ENCODE measurements at places on chromosomes 13 and 19.

GRCh38 chr13:40440990-40441820, 225.2 kb downstream of the FOXO1 start:
- DNase-seq, result no peak

GRCh38 chr13:55577847-55578210, 1562.9 kb upstream of the PRR20A start:
- no peak for DNase-seq

GRCh38 chr13:29508130-29508875, 87.2 kb downstream of the SLC7A1 start:
- peak; percentile 81 for DNase-seq

GRCh38 chr19:5472286-5472685, 17.1 kb downstream of the ZNRF4 start:
- no peak for DNase-seq

DNA sequence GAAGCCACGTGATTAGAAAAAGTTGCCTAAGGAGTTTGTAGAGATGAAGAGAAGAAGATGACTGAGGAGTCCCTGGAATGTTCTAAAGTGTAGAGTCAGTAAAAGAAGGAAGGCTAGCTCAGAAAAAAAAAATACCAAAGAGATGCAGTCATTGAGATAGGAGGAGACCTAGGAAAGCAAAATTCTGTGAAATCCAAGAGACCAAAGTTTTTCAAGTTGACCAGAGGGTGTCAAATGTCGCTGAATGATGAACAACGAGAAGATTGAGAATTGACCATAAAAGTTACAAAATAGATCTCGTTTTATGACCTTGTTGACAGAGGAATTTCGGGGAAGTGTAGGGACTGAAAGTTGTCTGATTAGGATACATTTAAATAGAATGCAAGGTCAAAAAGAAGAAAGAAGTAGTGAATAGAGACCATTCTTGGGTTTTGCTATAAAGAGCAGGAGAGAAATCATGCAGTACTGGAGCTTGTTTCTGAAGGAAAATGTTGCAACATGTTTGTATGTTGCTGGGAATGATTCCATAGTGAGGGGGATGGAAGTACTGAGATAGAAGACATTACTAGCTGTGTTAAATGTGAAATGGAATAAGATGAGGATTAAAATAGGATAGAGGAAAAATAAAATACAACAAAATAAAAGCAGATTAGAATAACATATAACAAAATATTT, 30.2 kb upstream of the HTR2A start:
- peak; percentile 9 for DNase-seq

DNA sequence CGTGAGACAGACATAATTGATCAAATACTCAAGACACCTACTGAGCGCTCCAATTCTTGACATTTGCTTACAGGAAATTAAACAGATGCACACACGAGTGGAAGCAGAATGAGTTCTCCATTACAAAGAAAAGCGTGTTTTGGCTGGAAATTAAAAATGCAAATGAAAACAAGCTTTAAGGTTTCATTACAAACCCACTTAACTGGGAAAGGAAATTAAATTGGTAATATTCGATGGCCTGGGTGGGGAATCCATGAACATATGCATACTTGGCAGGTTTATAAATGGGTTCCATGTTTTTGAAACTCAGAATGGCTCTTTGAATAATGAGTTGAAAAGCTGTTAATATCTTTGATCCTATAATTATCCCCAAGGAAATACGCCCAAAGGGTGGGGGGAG, 178.0 kb downstream of the IER2 start:
- DNase-seq, result no peak

DNA sequence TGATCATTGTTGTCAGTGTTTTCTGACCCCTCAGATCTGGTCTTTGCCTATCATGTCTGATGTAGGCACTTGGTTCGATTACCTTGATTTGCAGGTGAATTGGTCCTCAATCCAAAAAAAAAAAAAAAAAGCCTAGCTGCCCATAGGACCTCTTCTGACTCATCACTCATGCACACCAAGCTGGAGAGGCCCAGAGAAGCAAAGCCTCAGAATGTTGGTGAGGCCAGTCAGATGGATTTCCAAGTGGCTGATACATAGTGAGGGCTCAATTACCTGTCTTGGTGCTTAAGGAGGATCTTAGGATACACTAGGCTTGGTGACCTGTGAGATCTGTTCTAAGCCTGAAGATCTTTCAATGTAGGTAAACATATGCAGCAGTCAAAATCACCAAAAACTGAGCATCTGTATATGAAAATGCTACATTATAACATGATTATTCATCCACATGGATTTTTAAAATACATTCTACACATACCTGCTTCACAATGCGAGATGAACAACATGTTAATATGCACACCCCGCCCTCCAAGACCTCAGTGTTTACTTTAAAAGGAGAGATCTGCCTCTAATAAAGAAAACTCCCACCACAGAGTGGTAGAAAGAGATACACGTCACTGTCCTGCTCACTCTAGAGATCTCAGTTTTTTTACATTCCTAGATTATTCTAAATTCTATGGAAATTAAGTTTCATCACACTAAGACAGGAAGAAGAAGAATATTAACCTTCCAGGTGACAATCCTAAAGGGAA, 79.9 kb upstream of the RAP2A start:
- no peak for DNase-seq

- DNase-seq, result no peak
Measured at GRCh38 chr13:110045202-110045601, 258.8 kb upstream of the IRS2 start.

DNA sequence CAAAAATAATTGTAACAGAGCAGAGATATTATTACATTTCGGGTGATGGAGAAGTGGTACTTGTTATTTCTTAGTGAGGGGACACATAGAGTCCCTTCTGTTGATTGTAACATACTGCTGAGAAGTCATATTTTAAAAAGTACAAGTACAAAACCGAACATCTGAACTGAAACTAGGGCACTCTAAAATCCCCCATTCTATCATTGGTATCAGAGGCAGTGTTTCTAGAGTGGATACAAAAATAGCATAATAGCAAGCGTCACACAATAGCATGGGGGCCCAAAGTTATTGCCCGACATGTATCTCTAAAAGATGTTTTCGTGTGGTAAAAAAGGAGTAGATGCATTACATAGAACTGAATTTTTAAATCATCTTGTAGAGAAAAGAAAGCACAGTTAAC, 502.1 kb upstream of the SLC10A2 start:
- DNase-seq, result no peak

GRCh38 chr13:94886191-94886590, 173.8 kb upstream of the SOX21 start:
- peak; percentile 3 for DNase-seq

GRCh38 chr19:37936166-37936565, 29.2 kb downstream of the SIPA1L3 start:
- DNase-seq, result no peak

DNA sequence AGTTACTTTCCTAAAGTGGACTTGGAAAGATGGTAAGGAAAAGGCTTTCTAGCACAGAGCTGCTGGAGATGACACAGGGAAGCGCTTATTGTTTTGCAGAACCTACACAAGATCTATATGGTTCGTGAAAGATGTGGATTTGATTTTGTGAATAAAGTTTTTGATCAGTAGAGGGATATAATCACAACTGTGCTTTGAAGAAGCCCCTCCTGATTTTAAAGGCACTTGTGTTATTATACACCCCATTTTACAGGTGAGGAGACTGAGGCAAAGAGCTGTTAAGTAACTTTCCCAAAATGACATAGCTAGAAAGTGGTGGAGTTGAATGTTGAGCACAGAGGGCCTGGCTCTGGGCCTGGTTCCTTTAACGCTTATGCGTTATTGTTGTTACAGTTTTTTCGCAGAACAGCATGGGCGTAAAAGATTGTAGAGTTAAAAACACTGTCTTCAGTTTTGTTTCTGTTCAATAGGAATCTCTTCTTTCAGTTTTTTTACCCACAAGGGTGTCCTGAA, 1.4 kb downstream of the TDRD3 start:
- peak; percentile 3 for DNase-seq

DNA sequence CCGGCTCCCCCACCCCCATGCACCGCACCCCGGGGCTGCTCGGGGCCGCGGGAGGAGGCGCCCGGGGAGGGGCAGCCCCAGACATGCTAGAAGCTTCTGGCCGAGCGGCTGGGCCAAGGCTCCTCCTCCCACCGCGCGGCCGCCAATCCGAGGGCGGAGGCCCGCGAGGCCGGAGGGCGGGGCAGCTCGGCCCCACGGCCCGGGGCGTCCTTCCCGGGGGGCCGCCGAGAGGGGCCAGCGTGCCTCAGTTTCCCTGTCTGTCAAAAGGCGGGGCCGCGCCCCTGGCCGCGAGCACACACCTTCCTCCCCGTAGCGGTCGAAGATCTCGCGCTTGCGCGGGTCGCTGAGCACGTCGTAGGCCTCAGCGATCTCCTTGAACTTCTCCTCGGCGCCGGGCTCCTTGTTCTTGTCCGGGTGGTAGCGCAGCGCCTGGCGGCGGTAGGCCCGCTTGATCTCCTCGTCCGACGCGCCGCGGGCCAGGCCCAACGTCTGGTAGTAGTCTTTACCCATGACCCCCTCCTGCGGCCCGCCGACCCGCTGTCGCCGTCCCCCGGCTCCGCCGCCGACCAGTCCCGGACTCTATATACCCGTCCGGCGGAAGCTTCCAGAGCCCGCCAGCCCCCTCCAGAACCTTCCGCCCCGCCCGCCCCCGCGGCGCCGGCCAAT, at the start of gene DNAJB1:
Gene DNAJB1 (minus strand): TSS at position 558 of the 666 bp plus-strand sequence. CDS start 48 bp downstream, at position 510.
- peak; percentile 82 for DNase-seq

DNA sequence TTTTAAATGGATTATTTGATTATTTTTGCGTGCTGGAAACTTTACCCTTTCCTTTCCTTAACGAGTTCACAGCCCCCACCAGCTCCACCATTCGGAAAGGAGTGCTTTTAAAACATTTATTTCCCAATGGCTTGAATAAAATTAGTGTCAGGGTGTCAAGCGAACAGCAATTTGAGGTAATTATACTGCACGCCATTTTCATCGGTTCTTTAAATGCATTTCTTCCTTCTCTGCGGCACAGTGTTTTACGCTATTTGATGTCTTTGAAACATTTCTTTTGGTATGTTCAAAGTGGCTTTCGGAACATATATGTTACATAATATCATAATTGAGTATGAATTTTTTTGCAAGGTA, 309 bp upstream of the SLITRK1 start:
- no peak for DNase-seq

- no peak for DNase-seq
Measured at GRCh38 chr13:59176775-59177174, 987.0 kb downstream of the DIAPH3 start.

GRCh38 chr19:56162258-56162657, 13.6 kb upstream of the GALP start:
- DNase-seq, result peak; percentile 54

DNA sequence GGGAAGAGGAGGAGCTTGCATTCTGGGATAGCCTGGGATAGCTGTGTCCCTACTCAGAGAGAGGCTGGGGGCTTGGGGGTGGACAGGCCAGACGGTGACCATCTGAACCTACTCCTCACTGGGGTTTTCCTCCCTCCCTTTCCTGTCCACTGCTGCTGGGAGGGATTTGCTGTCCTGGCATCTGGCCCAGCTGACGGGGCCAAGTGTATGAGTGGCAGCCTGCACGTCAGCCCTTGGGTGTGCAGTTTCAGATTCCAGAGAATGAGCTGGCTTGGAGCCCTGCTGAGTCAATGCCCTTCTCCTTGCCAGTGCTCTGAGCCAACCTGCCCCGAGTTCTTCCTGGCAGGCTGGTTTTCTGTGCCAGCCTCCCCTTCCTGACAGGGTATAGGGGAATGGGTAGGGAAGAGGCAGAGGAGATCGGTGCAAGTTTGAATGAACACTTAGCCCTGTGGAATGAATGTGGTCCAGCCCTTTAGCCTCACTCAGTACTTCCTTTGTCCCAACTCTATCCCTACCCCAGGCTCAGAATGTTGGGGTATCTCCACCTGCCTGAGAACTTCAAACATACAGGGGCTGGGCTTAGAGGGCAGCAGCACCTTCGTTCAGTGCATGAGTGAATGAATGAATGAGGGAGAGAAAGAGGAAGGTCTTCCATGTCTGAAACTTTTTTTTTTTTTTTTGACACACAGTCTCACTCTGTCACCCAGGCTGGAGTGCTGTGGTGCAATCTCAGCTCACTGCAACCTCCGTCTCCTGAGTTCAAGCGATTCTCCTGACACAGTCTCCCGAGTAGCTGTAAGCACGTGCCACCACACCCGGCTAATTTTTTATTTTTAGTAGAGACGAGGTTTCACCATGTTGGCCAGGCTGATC, 1.8 kb upstream of the ANGPTL4 start:
- DNase-seq, result peak; percentile 99

DNA sequence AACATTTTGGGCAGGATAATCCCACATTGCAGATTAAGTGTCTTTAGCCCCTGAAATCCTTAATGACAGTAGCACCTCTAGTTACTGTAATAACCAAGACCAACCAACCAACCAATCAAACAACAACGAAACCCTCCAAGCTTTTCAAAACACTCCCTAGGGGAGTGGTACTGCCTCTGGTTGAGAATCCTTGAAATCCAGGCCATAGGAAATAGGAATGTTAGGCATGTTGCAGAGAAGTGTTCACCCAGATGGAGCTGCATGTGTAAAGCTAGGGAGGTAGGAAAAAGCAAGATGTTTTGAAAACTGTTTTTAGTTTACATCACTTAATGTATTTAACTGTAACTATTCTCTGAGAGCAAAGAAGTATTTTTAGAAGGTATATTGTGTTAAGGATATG, 4.5 kb downstream of the LACC1 start:
- DNase-seq, result no peak

DNA sequence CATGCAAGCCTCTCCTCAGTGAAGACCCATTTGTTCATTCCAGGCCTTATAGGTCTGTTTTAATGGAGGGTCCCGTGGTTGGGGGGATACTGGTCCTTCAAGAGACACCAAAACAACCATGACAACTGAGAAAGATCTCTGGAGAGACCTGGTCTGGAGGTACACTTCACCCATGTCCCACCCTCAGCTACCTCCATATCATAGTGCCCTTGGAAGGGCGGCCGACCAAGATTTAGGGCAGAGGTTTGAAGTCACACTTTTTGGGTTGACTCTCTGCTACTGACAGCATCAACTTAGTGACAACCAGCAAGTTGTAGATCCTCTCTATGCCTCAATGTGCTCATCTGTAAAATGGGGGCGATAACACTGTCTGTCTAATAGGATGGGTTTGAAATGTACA, 177.3 kb downstream of the TSHZ3 start:
- no peak for DNase-seq

DNA sequence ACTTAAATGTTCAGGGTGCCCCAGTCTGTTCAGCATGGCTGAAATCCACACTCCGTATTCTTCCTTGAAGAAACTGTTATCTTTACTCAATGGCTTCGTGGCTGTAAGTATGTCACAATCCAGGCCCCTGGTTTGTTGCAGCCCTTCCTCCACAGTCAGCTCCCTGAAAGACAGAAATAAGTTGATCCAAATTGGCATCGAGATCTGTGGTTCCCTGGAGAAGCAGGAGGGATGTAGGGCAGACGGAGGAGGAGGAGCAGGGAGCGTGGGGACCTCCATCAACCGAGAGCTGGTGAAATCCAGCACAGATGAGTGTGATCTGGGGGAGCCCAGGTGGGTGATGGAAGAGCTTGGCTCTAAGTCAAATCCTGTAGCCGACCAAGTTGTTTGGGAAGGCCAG, 304 bp downstream of the TSPAN16 start:
- DNase-seq, result no peak

GRCh38 chr13:45859705-45860104, 8.2 kb upstream of the SIAH3 start:
- DNase-seq, result no peak

Measured in ELR (cell line).